ENCODE measurements at places on chromosomes 3 and 15.
A peak's percentile ranks its signal among the peaks of the same experiment; 100 is the strongest.

- no peak for DNase-seq
Observed at GRCh38 chr3:81531263-81531662, 230.2 kb downstream of the GBE1 start.

- peak; percentile 15 for DNase-seq
Observed at GRCh38 chr3:114058646-114059045, 2.1 kb downstream of the QTRT2 start.

DNA sequence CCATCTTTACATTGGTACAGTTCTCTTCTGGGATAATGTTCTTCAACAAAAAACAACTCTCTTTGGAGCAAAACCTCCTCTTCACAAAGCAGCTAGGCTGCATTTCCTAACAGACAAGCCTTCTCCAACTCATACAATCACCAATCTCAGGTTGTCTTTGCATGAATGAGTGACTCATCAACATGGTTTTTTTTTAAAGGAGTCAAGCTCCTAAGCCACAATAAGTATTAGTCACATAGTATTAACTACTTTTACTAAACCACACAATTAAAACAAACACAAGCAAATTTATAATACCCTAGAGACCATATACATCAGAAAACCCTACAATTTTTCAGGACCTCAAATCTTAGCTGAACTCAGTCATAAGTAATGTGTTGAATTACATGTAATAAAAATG, 137.4 kb downstream of the TBC1D5 start:
- peak; percentile 94 for DNase-seq

DNA sequence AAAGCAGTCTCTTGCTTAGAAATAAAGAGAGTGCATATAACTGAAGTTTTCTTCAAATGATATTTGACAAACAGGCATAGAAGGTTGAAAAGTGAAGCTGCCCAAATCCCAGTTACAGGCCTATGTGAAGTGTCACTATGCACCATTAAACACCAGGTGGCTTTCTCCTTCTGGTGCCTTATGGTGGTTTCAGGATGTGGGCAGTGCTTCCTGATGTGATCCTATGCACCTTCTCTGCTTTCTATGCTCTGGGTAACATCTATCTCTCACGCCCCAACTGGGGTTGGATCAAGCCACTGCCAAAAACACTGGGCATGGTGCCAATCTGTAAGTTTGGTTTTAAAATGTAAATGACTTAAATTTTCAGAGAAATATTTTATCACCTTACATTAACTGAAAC, 744.7 kb downstream of the TUSC7 start:
- DNase-seq, result no peak

GRCh38 chr3:128923576-128923975, 44.2 kb downstream of the ACAD9 start:
- no peak for DNase-seq

- DNase-seq, result peak; percentile 44
Observed at GRCh38 chr3:154235330-154235729, 89.0 kb downstream of the DHX36 start.

DNA sequence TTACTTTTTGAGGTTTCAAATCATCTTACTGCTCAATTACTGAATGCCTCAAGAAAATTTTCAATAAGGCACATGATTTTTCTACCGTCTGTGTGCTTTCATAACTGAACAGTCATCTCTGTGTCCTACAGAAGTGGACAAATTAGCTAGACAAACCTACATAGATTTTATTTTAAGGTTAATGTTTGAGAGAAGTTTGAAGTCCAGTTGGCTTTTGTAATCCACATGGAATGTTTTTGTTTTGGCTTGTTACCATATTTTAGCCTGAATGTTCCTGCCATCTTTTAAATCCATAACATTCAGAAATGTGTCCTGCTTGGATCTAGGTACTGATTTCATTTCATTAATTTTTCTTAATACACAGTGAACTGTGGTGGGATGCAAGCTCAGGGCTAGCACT, 730.1 kb downstream of the IGSF11 start:
- no peak for DNase-seq

DNA sequence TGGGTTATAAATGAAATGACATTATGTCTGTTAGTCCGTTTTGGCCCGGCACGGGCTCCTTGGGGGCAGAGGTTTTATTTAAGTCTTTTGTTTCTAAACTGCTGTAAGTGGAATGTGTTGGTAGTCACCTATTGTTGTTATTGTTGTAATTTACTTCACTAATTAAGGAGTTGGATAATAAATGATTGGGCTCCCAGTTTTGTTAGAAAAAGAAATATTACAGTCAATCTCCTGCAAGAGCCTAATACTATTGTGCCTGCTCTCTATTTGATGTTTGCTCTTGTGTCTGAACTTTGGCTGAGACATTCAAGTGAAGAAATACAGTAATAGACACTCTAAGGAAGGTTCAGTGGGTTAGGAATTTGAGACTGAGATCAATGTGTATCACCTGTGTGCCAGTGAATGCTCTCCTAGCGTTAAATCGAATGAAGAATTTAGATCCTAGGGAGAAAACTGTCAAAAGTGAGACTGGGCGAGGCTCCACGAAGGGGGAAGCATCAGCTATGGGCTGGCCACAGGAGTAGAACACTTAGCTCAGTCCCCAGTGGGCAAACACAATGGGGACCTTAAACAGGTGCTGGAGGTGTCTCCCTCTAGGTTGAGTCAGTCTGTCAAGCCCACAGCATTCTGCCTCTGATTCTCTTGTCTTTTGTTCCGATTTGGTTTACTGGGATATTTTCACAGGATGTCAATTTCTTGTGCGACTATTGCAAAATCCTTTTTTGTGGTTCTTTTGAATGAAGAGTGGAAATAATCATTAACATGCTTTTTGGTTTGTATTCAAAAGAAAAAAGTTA, 1.2 kb downstream of the ROBO2 start:
- no peak for DNase-seq

GRCh38 chr3:188807006-188807405, 364.8 kb upstream of the TPRG1 start:
- peak; percentile 37 for DNase-seq

GRCh38 chr3:86774082-86774691, 216.8 kb downstream of the VGLL3 start:
- peak; percentile 65 for DNase-seq

DNA sequence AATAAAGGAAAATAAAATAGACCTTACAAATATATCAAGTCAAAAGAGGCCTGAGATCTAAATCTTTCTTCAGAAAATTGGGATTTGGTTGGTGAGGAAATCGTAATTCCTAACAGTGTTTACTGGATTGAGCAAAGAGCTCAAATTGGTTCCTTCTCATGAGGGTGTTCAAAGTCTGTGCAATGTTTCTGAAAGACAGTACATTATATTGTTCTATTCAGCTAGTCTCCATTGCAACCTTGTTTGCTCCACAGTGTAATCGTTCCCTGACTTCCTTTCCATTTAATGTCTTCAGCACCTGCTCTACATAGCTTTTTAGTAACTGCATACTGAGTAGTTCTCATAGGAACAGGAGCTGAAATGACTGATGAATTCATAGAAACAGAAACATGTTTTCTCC, 326.8 kb downstream of the SUCLG2 start:
- DNase-seq, result no peak

- no peak for DNase-seq
Observed at GRCh38 chr15:32899126-32899596, 181.4 kb downstream of the GREM1 start.

DNA sequence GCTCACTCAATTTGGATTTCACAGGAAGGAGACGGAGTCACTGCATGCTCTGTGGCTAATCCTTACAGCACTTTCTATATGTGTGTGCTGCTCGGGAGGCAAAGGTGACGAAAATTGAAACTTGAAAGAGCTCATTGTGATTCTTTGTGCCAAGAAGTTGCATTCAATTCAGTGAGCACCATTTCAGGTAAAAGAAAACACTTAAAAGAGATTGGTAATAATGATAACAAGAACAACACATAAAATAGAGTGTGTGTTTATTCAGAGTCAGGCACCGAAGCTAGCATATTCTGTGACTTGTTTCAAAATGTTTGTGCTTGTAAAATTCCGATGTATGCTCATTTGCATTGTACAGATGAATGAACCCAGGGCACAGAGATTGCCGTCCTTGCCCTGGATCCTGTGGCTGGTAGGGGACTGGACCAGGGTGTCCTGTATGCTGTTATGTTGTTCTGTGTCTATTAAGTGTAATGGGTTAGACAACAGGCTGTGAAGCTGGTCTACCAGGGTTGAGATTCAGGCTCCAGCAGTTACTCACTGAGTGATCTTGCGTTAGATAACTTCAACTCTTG, 193.3 kb upstream of the PROK2 start:
- no peak for DNase-seq

- no peak for DNase-seq
Observed at GRCh38 chr3:106823701-106824100, 553.5 kb upstream of the CCDC54 start.

GRCh38 chr3:175489406-175489805, 630.3 kb downstream of the NAALADL2 start:
- DNase-seq, result no peak

DNA sequence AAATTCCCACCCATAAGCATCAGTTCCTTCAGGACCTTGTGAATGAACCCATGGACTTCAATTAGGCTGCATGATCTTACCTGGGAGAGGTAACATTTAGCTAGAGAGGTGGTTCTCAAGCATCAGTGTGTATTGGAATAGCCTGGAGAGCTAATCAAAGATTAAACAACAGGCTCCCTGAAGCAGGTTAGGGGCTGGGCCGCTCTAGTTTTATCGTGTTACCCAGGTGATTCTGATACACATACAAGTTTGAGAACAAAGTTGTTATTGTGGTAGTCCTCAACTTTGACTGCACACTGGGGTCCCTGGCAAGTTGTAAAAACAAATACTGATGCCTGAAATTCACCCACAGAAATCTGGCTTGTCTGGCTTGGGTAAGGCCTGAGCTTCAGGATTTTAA, 31.2 kb downstream of the MYH15 start:
- no peak for DNase-seq

GRCh38 chr15:65869954-65870871, 922 bp downstream of the RAB11A start:
- DNase-seq, result peak; percentile 32

- no peak for DNase-seq
Observed at GRCh38 chr15:41886741-41887140, 7.1 kb downstream of the SPTBN5 start.

DNA sequence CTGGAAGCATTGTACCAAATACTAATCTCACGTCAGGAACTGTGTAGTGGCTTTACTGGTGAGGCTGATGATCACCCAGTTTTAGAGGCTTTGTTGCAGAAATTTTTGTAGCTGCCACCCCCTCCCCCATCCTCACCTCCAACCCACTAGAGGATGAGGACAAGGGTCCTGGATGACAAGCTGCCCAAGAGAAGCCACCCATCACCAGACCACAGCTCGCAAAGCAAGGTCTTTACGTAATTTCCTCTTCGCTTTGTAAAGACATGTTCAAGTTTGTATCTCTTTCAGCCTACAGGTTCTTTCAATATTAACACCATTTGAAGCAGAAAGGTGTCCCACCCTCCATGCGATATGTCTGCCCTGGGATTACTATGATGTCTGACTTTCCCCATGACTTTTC, 74.2 kb downstream of the LDHAL6B start:
- DNase-seq, result no peak

DNA sequence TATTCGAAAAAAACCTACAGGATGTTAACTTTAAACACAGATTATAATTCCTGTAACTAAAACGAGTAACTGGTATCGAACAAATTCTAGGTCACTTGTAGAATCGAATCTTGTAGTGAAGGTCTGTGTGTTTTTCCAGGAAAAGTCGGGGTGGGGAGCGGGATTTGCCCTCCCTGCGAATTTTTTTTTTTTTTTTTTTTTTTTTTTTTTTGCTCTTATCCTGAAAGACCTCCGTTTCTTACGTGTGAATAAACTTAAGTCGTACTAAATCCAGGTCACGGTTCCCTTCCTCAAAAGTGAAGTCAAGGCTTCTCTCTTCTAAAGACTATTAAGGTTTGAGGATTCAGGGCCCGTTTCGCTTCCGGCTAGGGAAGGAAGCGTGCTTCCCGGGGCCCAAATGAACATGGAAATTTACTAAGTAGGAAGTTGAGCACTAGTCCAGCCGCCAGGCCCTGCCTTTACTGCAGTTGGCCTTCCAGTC, 770 bp downstream of the TBC1D5 start:
- peak; percentile 72 for DNase-seq

GRCh38 chr15:95869920-95870319, 460.6 kb upstream of the NR2F2 start:
- no peak for DNase-seq

- DNase-seq, result peak; percentile 44
Observed at GRCh38 chr3:34260271-34261000, 462.0 kb downstream of the PDCD6IP start.

DNA sequence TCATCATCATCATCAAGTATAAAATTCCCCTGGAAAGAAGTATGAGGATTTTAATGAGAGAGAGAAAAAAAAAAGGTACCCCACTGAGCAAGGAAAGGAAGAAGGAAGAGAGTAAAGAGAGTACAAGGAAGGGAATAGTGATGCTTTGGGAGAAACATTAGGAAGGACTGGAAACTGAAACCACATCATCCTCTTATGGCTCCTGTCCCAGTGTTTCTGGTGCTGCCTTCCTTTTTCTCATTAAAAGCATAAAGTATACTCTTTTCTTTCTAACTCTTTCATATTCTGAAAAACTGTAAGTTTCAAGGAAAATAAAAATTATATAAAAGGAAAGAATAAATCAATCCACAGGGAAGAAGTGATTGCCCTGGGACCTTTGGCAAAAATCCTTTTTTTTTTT, 616.4 kb upstream of the CBLB start:
- peak; percentile 3 for DNase-seq

- DNase-seq, result no peak
Observed at GRCh38 chr3:4642611-4643010, 149.5 kb downstream of the ITPR1 start.

GRCh38 chr3:113685956-113686721, 10.3 kb downstream of the USF3 start:
- peak; percentile 56 for DNase-seq

GRCh38 chr15:80760960-80761359, 18.2 kb upstream of the CEMIP start:
- no peak for DNase-seq

GRCh38 chr3:30443756-30444673, 162.4 kb upstream of the TGFBR2 start:
- peak; percentile 56 for DNase-seq

GRCh38 chr3:33868309-33868708, 69.9 kb downstream of the PDCD6IP start:
- DNase-seq, result no peak

DNA sequence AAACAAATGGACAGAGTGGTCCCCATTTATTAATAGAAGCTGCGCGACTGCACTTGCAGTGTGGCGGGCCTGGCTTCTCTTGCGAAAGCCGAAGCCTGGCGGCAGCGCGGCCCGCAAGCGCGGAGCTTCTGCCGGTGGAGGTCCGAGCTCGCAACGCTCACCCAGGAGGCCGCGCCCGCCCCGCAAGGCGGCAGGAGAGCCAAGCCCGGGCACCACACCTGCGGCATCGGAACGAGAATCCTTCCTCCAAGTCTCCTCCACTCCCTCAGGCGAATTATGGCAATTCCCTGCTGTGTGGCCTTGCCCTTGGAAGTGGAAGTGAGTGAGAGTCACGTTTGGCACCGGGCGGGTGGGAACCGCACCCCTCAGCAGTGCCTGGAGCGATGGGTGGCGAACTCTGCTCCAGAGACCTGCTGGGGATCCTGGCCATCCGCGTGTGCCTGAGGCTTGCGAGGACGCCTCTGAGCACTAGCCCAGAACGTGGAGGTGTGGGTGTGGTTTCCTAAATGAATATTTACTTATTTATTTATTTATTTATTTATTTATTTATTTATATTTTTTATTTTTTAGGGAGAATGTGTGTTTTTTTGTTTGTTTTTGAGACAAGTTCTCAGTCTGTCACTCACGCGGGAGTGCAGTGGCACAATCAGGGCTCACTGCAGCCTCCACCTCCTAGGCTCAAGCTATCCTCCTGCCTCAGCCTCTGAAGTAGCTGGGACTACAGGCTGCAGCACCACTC, 133.7 kb upstream of the UBE2E1 start:
- no peak for DNase-seq

All from fibroblast of mammary gland (primary cell).